Esophagus squamous epithelium (tissue), 5 donors: ENCODE measurements at places on chromosomes 4 and X. TPM values are rescaled to one million over a fixed set of nuclear protein-coding genes. Genes with fewer than 3 reads are reported as not detected.

Gene CSAG2
- not detected for total RNA-seq

Gene ANTXR2
- total RNA-seq: 37.2 TPM

Gene GIMD1
- not detected for total RNA-seq

Gene TMPRSS11D
- total RNA-seq: 208 TPM

Gene HSD17B13
- not detected for total RNA-seq

Gene SPANXA2
- total RNA-seq: not detected

Gene FMR1NB
- total RNA-seq: not detected

Gene KLF8
- total RNA-seq: 20.2 TPM

GRCh38 chrX:12567857-12568256 is 223.4 kb upstream of the PRPS2 start:
- no peaks in the 10 kb centered on the region for H3K4me1 ChIP-seq
- H3K27ac ChIP-seq: no peak overlapping the region
- no peaks in the 10 kb centered on the region for H3K36me3 ChIP-seq
- H3K4me3 ChIP-seq: no peak overlapping the region

DNA sequence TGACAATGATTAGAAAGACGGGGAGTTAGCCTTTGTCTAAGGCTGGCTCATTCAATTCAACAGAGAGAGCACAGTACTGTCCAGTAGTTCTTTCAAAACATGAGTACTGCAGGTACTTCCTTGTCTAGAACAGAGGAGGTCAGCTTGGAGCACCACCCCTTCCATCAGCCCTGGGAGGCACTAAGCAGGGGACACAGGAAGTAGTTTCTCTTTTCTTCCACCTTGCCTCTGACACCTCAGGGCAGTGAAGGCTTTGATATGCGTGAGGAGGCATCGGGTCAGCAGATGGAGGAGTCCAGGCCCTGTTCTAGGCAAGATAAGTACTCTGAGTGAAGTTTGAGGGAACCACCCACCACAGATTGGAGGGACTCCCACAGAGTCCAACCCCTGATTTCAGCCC is 33.1 kb downstream of the MAGEB10 start:
- H3K27ac ChIP-seq: no peak overlapping the region
- no peak overlapping the region for H3K4me3 ChIP-seq
- no peaks in the 10 kb centered on the region for H3K36me3 ChIP-seq
- no peaks in the 10 kb centered on the region for H3K4me1 ChIP-seq
- H3K27me3 ChIP-seq: no peaks in the 10 kb centered on the region

GRCh38 chr4:41339812-41340809 is 83.4 kb downstream of the UCHL1 start:
- no peak overlapping the region for H3K4me3 ChIP-seq
- no peaks in the 10 kb centered on the region for H3K4me1 ChIP-seq
- DNase-seq: no peak
- no peaks in the 10 kb centered on the region for H3K36me3 ChIP-seq
- H3K27me3 ChIP-seq: no peaks in the 10 kb centered on the region

GRCh38 chr4:159266981-159267868 is 164.3 kb downstream of the RAPGEF2 start:
- no peak overlapping the region for H3K4me3 ChIP-seq
- no peak for DNase-seq
- H3K36me3 ChIP-seq: no peaks in the 10 kb centered on the region

- no peaks in the 10 kb centered on the region for H3K4me1 ChIP-seq
- H3K4me3 ChIP-seq: no peak overlapping the region
- H3K27me3 ChIP-seq: no peaks in the 10 kb centered on the region
These were observed 50.7 kb upstream of the MID1IP1 start for GRCh38 chrX:38750551-38750950.

DNA sequence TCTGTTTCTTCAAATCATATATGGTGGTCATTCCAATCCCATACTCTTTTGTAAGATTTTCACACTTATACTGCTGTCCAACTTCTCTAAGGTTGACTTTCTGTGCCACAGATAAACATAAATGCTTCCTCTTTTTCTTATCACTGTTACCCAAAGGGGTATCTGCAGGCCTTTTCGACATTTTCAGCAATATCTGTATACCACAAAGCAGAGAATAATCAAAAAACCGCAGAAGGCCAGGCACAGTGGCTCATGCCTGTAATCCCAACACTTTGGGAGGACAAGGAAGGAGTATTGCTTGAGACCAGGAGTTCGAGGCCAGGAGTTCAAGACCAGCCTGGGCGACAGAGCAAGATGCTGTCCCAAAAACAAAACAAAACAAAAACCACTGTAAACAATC is 3.1 kb upstream of the RFC1 start:
- peaks cover 11% of the 10 kb centered on the region for H3K4me1 ChIP-seq
- DNase-seq: no peak
- H3K4me3 ChIP-seq: no peak overlapping the region
- H3K27ac ChIP-seq: no peak overlapping the region

GRCh38 chr4:77899607-77900006 is 37.0 kb downstream of the MRPL1 start:
- H3K27me3 ChIP-seq: no peaks in the 10 kb centered on the region
- no peak overlapping the region for H3K4me3 ChIP-seq
- H3K27ac ChIP-seq: no peak overlapping the region
- H3K4me1 ChIP-seq: no peaks in the 10 kb centered on the region
- no peaks in the 10 kb centered on the region for H3K36me3 ChIP-seq

DNA sequence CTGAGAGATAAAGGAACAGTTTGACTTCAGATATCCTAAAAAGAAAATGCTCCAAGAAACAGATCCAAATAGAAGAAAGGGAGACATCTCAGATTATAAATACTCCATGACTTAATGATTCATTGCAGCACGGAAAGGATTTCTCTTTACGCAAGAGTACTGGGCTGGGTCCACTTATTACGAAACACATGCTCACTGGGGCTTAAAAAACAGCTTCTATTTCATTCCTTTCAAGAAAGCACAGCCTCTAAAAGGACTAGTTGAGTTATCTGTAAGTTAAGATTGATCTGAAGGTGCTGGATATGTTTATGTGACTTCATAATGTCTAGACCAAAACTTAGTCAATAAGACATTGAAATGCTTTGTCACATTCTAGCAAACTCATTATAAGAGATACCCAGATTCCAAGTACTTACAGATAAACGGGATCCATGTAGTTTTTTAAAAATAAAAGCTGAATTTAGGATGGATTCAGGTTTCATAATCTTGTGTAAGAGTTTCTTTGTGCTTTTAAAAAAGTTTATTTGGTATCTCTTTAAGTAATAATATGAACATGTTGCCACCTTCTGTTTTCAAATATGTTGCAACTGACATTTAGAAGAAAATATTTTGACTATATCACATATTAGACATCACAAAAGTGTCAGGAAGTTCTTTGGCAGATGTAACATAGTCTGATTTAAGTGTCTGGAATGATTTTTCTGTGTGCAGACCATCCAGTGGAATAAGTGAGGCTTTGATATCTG is 109.5 kb upstream of the MYOZ2 start:
- peak overlapping the region; percentile 43 for H3K4me3 ChIP-seq
- H3K27ac ChIP-seq: peak overlapping the region; percentile 82
- H3K4me1 ChIP-seq: peaks cover 4% of the 10 kb centered on the region
- peaks cover 15% of the 10 kb centered on the region for H3K36me3 ChIP-seq
- DNase-seq: no peak

GRCh38 chr4:29390921-29391320 is 1329.2 kb upstream of the PCDH7 start:
- DNase-seq: no peak
- H3K27ac ChIP-seq: no peak overlapping the region
- H3K4me3 ChIP-seq: no peak overlapping the region
- H3K4me1 ChIP-seq: no peaks in the 10 kb centered on the region
- H3K27me3 ChIP-seq: no peaks in the 10 kb centered on the region

- peaks cover 26% of the 10 kb centered on the region for H3K4me1 ChIP-seq
- no peaks in the 10 kb centered on the region for H3K36me3 ChIP-seq
- H3K4me3 ChIP-seq: peak within 1 kb of the TSS; percentile 70
- no peak within 1 kb of the TSS for H3K27ac ChIP-seq
- H3K27me3 ChIP-seq: peaks cover 76% of the 10 kb centered on the region
- no peak for DNase-seq
These were observed at the start of gene ADGRL3 for GRCh38 chr4:61200187-61200915. ADGRL3 (plus strand) TSS chr4:61200326.

GRCh38 chr4:155342142-155342541 is 34.6 kb downstream of the MAP9 start:
- H3K36me3 ChIP-seq: no peaks in the 10 kb centered on the region
- H3K4me3 ChIP-seq: no peak overlapping the region

DNA sequence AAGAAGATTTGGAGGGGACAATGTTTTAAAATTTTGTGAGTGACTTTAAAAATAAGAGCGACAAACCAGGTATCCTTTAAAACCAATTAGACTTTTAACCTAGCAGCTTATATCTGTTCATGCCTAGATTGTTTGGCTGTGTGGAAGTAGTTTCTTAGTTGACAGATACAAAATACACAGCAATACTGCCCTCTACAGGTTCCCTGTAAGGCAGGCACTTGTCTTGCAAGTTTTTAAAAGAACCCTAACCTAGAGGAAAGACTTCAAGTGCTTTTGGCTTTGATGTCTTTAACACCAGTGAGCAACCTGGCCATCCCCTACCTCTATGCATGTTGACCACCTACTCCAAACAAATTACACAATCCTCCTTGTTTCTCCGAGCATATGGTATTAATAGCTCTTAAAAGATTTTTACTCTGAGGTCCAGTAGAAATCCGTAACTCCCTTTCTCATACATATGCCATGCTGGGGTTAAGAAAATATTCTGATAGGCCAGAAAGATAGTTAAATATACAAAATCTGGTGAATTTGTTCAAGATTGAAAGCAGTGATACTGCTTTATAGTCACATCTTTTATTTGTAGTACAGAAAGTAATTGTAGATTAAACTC is 273.0 kb downstream of the ARHGAP24 start:
- peaks cover 18% of the 10 kb centered on the region for H3K4me1 ChIP-seq
- peak; percentile 7 for DNase-seq
- no peak overlapping the region for H3K4me3 ChIP-seq
- H3K27me3 ChIP-seq: no peaks in the 10 kb centered on the region
- H3K36me3 ChIP-seq: no peaks in the 10 kb centered on the region

- H3K27me3 ChIP-seq: no peaks in the 10 kb centered on the region
- no peaks in the 10 kb centered on the region for H3K36me3 ChIP-seq
- no peaks in the 10 kb centered on the region for H3K4me1 ChIP-seq
- H3K27ac ChIP-seq: no peak overlapping the region
- no peak overlapping the region for H3K4me3 ChIP-seq
These were observed 23.8 kb upstream of the CD38 start for GRCh38 chr4:15754323-15754722.

DNA sequence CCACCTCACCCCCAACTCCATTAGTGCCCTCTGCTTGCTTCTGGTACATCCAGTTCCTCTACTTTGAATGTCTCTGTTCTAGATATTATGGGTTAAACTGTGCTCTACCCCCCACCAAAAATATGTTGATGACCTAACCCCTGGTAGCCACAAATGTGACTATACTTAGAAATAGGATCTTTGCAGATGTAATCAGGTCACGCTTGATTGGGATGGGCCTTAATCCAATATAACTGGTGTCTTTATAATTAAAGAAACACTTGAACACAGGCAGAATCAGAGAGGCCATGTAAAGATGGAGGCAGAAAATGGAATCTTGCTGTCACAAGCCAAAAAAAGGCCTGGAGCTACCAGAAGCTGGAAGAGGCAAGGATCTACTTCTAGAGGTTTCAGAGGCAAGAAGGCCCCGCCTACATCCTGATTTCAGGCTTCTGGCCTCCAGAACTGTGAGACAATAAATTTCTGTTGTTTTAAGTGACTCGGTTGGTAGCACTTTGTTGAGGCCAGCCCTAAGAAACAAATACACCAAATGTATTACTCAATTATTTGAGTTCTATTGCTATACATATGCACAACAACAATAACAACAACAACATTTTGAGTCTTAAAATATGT is 220.0 kb downstream of the PPP3CA start:
- H3K36me3 ChIP-seq: no peaks in the 10 kb centered on the region
- H3K27me3 ChIP-seq: no peaks in the 10 kb centered on the region
- no peak for DNase-seq
- H3K4me3 ChIP-seq: no peak overlapping the region
- no peaks in the 10 kb centered on the region for H3K4me1 ChIP-seq
